ENCODE measurements at places on chromosomes 12 and 14.
A peak's percentile ranks its signal among the peaks of the same experiment; 100 is the strongest.

- no peak for DNase-seq
These were observed 97.2 kb upstream of the TMTC1 start for GRCh38 chr12:29880987-29881386.

DNA sequence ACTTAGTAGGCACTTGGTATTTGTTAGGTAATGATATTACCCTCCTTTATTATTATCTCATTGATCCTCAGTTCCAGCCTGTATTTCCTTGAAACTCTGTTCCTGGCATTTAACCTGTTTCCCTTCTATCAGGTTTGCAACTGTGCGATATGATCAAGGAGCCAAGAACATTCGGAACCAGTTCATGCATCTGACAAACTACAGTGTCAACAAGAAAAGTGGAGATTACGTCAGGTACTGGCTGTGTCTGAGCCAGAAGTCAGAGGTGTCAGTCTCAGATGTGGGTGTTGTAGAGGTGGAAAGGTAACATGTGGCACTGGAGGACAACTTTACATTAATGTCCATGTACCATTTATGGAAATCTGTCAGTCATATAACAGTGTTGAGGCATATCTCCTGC is 56.7 kb downstream of the TTLL5 start:
- DNase-seq, result no peak

DNA sequence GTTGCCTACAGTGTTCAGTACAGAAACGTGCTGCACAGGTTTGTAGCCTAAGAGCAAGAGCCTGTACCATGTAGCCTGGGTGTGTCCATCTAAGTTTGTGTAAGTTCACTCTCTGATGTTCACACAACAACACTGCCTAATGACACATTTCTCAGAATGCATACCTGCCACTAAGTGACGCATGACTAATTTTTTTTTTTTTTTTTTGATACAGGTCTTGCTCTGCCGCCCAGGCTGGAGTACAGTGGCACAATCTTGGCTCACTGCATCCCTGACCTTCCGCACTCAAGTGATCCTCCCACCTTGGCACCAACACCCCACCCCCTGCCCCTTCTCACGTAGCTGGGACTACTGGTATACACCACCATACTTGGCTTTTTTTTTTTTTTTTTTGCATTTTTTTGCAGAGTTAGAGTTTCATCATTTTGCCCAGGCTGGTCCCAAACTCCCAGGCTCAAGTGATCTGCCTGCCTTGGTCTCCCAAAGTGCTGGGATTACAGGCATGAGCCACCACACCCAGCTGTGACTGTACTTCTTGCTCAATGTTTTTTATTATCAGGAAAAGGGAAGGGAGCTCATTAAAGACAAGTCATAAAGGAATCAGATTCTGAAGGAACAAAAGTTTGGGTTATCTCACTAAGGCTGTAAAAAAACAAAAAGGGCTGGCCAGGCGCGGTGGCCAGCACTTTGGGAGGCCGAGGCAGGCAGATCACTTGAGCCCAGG is 10.0 kb upstream of the CDC42BPB start:
- DNase-seq, result no peak

DNA sequence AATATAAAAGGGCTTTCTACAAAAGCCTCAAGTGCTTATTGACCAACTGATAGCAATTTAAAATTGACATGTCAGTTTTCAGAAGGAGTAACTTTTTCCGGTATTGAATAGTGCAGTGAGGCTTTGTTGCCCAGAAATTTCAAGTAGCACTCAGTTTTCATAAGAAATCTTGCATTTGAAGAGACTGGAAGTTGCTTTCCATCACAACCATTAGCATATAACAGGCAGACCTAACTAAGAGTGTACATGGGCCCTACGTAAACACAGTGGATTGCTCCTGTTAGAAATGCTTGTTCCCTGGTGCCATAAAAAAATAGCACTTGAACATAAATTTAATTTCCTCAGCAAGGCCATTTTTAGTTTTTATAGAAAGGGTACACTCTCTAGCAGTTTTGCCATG is 117.9 kb downstream of the TMTC2 start:
- DNase-seq, result no peak

DNA sequence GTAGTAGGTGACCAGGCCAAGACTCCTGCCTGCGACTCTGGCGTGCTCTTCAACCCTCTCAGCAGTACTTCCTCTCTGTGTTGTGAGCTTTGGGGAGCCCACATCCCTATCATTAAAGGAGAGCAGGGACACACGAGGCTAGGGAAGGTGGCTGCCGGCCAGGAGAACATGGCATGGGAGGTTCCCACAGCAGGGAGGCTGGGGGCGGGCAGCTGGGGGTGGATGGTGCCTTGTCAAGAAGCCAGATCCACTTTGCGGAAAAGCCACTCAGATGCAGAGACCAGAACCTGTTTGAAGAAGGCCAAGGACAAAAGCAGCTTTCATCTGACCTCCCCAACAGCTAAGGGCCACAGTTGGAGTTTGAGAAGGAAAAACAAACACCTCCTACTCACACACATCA is 198.6 kb downstream of the BCL11B start:
- no peak for DNase-seq

- no peak for DNase-seq
These were observed 45.9 kb upstream of the CNOT2 start for GRCh38 chr12:70197345-70197744.

DNA sequence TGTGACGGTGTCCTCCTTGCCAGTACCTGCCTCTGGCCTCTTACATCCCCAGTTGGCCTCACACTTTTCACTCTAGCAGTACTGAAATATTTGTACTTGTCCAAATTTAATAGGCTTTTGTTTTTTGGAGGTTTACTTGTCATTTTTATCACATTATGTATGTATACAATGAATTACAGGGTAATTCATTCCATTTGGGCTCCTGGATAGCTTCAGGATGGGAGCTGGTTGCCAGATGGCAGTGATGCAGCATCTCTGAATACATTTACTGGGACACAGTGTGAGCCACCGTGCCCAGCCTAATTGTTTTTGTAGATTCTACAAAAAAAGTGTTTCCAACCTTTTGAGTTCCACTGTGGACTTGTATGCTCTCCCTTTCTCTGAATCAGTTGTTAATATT is 13.4 kb downstream of the CCDC77 start:
- DNase-seq, result no peak

DNA sequence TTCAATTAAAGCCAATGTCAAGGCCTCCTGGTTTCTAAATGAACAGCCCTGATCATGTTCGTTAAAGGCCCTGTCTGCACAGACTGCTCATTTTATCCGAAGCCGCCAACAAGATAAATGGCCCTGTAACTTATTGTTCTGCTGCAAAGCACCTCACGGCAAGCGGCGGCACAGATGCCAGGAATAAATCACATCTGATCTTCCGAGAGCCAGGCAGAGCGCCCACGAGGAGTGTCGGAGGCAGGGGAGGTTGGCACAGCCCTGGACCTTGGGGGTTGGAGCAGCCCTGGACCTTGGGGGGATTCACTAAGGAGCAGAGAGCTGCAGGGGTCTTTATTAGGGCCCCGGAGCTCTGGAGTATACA is 110.5 kb downstream of the SCARB1 start:
- DNase-seq, result no peak

- no peak for DNase-seq
These were observed 295.2 kb downstream of the CACNA1C start for GRCh38 chr12:2347844-2348481.

DNA sequence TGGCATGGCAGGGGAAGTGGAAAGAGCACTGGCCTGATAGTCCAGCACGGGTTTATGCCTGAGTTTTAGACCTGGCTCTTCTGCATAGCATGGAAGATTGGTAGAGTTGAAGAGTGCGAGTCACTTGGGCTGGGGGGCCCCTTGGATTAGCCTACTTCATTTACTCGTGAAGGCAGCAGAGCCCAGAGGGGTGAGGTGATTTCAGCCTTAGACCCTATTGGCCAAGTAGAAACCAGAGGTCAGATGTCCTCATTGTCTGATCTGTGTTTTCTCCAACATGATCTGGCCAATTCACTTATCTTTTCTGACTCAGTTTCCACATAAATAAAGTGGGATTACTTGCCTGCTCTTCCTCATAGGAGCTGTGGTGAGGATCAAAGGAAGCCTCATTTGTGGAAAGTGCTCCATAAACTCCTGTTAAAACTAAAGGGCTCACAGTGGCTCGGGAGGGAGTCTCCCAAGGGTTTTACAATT is 1.9 kb downstream of the PLEKHG3 start:
- DNase-seq, result no peak

DNA sequence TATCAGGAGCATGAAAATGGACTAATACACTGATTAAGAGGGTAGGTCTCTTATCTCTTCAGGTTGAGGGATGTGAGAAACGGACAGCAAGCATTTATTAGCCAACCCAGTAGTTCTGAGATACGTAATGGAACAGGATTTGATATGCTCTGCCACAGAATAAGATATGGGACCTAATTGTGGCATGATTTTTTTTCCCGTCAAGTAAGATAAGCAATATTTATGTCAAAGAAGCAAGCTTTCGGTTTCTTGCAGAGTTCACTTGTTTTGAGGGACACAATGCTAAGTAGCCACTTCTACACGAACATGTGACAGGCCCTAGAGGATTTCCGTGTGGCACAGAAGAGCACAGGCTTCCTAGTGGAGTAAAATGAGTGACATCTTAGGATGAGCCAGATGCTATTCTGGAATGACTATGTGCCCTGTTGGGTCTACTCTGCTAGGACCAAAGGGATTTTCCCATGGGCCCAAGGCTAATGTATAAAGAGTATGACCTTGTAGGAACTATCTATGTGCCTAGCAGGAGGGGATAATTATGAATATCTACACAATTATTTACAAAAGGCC is 57.9 kb downstream of the SLC38A1 start:
- no peak for DNase-seq

DNA sequence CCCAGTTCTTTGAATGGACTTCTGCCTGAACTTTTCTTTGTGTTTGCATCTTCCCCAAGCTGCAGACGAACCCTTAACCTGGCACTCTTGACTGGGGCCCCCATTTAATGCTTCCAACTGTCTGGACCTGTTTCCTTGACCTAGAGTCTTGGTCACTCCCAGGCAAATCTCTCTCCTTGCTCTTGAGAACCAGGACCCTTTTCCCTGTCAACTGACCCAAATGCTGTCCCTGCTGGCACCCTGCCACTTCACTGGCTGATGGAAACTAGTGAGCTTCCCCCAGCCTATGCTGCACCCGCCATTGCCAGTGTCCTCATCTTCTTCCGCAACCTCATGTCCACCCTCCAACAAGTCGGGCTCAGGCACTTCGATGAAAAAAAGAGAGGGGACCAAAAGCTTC is 79.5 kb downstream of the PRIMA1 start:
- no peak for DNase-seq

- DNase-seq, result no peak
These were observed 19.7 kb upstream of the IFT81 start for GRCh38 chr12:110104188-110105094.

DNA sequence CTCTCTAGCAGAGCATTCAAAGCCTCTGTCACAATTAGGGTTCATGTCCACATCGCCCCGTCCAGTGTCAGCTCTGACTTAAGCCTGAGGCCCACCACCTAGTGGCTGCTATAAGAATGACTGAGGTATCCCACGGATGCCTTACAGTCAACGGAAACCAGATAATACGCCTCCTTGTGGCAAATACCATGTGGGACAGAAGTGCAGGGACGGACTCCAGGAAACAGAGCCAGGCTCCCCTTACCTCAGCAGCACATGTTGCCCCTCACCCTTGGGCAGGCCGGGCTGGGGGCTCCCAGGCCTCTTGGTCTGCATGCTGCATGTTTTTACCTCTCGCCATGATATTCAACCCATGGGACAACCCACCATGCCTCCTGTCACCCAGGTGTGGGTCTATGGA is 86.3 kb downstream of the VWF start:
- DNase-seq, result peak; percentile 63

DNA sequence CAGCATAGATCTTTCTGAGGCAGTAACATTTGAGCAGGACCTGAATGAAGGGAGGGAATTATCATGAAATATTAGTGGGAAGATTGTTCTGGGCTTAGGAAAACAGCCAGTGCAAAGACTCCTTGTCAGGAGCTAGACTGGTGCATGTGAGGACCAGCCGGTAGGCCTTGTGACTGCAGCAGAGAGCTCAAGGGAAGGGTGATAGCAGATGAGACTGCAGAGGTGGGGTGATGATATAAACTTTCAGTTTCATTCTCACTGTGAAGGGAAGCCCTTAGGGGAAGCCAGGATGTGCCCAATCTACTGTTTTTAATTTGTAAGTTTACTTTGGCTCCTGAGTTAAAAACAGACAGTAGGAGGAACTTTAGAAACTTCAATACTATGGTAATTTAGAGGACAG is 12.4 kb downstream of the IL22 start:
- peak; percentile 54 for DNase-seq

DNA sequence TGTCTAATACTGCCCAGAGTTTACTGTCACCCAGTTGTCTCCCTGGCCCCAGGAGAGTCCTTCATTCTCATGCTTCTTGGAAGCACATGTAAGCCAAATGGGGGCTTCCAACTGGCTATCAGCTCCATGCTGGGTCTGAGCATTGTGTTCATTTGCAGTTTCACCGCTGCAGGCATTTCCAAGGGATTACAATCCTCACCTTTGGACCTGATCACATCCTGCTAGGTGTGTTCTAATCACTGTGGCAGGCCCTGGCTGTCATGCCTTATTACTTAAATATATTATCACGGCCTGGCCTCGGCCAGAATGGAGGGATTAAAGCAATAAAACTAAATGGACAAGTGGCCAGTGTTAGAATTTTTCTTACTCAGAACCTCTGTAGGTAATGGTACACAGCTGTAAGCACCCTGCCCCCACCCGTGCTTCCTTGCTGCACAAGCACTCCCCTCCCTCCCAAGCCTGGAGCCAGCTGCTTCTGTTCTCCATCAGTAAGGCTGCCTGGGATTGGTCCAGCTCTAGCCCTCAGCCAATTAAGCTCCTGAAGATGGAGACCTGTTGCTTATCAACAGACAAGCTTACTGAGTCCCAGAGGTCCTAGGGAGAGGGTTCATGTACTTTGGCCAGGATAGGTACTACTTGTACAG is 175.9 kb upstream of the RBM19 start:
- DNase-seq, result no peak

GRCh38 chr14:96585672-96586013 is 83.5 kb downstream of the PAPOLA start:
- DNase-seq, result no peak

DNA sequence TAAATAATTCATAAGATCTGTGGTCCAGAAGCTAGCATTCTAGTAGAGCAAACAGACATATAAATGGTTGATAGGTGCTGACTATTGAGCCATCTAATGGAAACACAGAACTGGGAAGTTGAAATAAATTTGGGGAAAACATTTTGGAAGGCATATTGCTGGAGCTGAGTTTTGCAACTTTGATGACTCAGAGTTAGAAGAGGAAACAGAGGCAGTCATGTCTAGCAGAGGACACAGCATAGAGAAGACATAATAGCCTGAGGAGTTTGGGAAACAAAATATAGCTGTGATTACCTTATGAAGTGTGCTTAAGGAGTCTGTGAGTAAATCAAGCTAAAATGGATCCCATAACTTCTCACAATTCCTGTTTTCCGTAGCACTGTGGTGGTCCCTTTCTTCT is 86.9 kb upstream of the FLRT2 start:
- no peak for DNase-seq
